ENCODE measurements at places on chromosomes 3 and 15.

- DNase-seq = no peak
Observed at GRCh38 chr15:77846986-77847385, 214.3 kb upstream of the LINGO1 start.

DNA sequence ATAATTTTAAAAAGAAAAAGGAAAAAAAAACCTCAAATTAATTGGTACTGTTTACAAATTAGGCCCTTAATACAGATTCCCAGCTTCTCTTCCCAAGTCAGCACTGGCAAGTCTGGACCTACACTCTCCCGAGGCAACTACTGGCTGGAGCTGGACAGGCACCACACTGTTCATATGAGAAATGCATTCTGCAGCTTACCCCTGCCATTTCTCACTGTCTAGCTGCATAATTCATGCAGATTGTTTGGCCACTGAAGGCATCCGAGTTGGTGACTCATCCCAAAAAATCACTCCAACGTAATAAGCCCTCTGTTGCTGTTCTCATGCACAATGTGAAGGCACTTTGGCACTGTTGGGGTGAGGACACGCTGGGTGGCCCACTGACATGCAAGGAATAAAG lies 45.3 kb downstream of the ROPN1B start:
- no peak for DNase-seq

DNA sequence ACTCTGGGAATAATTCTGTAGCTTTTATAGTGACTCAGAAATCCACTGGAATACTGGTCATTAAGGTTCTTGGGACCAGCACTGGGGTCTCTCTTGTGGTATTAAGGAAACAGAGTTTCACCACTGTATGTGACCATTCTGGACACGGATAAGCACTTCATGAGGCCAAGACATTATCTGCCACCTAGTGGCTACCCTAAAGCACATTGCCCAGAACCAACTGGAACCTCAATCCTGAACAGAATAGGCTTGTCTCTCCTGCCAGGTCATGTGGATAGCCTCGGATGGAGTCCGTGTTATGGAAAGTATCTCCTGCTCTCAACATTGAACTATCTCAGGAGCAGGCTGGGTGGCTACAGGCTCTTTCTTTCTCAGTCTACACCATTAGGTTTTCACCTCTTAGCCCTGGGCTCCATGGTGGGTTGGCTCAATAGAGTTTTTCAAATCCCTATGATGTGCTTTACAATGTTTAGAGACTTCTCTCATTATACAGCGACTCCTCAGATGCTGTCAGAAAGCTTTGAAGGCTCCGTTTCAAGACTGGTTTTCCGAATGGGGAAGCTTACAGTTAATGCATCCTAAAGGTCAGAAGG lies 167.6 kb upstream of the ST8SIA2 start:
- DNase-seq = no peak

DNA sequence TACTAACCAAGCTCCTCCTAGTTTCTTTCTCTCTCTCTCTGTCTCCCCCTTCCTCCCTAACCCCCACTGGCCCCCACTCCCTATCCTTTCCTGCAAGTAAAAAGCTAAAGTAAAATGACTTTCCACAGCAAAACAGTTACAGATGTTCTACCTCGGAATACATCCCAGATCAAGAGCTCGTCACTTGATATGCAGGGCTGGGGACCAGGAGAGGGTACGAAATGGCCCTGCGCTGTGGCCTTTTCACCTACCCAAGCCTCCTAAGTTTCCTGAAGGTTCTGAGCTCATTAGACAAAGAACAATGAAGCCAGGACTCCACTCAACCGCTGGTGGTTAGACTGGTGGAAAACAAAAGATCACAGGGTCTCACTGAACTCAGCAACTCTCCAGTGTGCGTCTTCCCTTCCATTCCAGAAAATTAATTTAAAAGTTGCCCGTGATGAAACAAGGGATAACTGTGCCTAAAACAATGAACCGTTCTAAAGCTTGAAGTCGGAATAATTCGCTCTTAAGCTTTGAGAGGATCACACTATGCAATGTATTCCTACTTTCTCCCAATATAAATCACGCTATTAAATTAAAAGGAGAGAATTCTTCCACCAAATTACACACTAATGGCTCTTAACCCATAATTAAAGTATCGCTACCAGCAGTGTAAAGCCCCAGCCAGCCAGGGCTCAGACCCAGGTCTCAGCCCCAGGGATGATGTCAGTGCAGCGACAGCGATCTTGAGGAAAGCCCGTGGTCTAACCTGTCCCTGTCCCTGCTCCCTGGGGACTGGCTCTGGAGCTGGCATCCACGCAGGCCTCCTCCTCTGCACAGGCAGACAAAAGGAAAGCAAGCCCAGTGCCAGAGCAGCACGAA lies 5.0 kb downstream of the VGLL4 start:
- DNase-seq = no peak

- no peak for DNase-seq
Observed at GRCh38 chr3:140830391-140830790, 111.2 kb upstream of the SLC25A36 start.

DNA sequence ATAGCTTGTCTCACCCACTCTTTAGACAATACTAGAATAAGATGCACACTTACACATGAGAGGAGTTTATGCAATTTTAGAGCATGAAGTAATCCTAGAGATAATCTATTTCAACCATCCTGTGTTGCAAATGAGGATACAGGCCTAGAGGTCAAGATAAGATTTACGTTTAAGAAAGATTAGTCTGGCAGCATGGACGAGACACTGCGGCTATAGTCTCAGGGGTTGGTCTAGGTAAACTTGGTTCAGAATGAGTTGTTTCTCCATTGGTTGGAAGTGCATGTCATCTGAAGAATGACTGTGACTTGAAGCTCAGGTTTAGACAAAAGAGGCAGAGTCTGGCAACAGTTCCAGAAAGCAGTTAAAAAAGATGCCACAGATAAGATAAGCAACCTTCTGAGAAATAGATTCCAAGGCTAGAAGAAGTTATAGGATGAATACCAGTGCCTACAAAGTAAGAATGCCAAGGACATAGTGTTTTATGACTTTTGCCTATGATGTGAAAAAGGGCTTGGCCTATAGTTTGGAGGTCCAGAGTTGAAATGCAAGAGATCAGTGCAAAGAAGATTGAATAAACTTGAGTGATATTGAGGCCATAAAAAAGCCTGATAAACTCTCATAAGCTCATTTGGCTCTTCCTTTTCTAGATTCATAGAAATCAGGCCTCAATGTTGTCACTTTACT lies 631.0 kb downstream of the SQOR start:
- no peak for DNase-seq

- DNase-seq = no peak
Observed at GRCh38 chr15:100007609-100008008, 274.4 kb upstream of the LYSMD4 start.

DNA sequence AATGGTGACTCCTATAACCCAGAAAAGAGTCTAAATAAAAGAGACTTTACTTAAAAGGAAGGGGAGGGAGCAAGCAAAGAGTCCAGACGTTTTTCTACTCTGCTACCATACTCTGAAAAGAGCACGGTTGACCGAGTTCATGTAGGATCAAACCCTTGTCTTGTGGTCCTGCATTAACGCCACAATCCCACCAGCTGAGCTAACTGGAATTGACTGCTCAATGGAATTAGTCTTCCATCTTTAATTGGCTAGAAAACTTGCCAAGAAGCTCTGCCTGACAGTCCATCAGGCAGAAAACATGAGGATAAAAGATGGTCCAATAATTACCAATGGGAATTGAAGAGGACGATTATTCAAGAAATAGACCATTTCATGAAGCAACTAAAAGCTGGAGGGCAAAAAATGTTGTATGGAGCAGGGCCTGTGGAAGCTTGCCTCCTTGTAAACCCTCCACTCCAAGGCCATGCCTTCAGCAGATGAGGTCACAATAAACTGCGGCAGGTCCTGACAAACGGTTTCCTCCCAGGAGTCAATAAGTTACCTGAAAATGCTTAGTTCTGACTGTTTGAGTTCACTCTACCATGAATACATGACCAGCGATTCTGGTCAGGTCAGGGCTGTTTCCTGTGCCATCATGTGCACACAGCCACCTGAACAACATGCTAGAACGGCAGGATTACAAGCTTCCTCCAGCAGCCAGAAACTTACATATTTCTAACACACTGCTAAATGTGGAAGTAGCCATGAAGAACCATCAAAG lies 35.6 kb upstream of the ARHGEF3 start:
- no peak for DNase-seq

DNA sequence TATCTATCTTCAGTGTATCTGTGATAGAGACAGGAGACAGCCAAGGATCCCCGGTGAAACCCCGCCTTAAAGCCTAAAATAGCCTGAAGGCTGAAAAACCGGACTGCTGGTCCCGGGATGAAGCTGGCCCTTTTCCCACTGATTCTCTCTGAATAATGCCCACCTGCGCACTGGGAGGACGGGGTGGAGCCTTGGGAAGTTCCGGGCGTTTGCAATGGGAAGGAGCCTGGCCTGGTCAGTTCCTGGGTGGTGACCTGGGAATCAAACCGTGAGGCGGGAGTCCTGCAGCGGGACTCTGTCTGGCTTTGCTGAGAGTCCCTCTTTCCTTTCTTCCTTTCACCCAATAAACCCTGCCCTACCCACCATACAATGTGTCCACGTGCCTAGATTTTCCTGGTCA lies 157.9 kb downstream of the C3orf38 start:
- no peak for DNase-seq

DNA sequence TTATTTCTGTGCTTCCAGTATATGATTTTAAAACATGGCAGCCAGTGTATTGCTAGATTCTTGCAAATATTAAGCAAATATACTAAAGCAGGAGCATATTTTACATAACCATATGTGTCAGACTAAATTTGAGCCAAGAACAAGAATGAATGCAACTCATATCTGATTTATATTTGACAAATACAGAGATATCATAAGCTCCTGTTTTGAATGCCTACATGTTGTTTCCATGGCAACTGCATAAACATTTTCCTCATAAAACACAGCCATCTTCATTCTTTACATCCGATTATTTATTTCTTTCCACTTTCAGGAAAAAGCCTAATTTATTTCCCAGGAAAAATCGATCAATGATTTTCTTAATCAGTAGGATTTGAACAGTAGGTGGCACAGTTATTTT lies 172.2 kb upstream of the TSPAN3 start:
- no peak for DNase-seq

- no peak for DNase-seq
Observed at GRCh38 chr3:53357458-53357857, 10.1 kb upstream of the DCP1A start.

GRCh38 chr15:73633991-73634495 lies 854 bp upstream of the NPTN start:
- no peak for DNase-seq

GRCh38 chr3:183378951-183379350 lies 49.5 kb downstream of the MCF2L2 start:
- no peak for DNase-seq

GRCh38 chr3:165697910-165698309 lies 139.3 kb downstream of the BCHE start:
- DNase-seq = no peak

DNA sequence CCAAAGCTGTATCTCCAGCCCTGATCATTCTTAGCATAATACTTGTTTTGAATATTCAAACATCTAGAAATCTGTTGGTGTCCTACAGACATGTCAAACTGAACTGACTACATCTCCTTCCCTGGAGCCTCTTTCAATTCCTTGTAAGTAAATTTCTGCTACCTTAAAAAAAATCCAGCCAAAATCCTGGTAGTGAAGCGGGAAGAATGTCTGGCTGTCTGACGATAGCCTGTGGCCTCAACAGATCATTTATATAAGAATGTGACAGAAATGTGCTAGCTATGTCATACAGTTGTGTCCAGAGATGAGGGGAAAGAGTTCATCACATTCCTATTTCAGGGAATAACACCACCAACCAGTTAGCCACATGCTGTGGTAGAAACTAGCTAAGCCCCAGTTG lies 18.6 kb upstream of the TM6SF1 start:
- no peak for DNase-seq

DNA sequence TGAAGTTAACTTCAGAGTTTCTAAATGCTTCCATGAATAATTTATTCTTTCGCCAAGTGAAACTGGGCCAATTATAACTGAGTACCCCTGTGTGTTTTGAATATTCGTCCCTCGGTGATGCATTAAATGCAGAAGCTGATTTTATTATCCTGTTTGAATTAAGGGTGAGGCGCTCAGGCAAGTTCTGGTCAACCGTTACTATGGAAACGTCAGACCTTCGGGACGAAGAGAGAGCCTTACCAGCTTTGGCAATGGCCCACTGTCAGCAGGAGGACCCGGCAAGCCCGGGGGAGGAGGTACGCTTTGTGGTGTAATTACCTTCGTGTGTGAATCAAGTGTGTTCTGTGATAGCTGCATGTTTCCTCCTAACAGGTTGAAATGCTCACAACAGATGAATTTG lies 239.8 kb downstream of the ITPR1 start:
- no peak for DNase-seq

DNA sequence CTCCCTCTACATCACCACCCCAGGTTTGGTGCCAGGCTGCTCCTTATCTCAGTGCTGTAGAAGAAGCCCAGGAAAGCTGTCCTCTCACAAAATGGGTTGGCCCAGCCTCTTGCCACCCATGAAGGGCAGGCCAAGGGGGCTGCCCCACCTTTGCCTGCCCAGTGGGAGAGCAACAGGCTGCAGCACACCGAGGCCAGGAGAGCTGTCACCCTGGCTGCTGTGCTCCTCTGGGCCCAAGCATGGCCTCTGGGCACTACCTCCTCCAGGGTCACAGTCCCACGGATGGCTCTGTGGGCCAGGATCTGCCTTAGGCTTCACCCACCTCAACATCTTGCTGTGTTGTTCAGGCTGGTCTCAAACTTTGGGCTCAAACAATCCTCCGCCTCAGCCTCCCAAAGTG lies 6.4 kb upstream of the STAB1 start:
- no peak for DNase-seq

GRCh38 chr3:19711160-19711782 lies 222.7 kb downstream of the EFHB start:
- no peak for DNase-seq

DNA sequence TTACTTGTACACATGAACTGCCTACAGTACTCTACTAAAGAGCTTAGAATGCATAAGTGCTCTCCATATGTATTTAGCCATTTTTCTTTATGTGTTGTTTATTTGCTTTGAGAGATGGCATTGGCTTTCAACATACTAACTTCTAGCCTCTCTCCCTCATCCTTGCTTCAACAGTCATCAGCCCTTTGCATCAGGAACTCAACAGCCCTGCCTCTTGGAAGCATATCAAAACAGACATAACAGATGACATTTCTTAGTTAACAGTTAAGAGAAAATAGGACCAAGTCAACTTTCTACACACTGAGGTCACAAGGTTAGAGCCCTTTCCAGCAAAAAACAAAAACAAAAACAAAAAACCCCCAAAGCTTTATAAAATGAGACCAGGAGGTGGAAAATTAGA lies 145.6 kb downstream of the TCF12 start:
- DNase-seq = no peak
